ENCODE measurements at places on chromosomes 2 and 18.
A peak's percentile ranks its signal among the peaks of the same experiment; 100 is the strongest.

GRCh38 chr2:71948781-71949536 is 198.7 kb downstream of the CYP26B1 start:
- DNase-seq = no peak

GRCh38 chr2:238308177-238308576 is 12.1 kb upstream of the TRAF3IP1 start:
- no peak for DNase-seq

GRCh38 chr2:26279886-26280285 is 35.1 kb downstream of the HADHB start:
- DNase-seq = no peak

DNA sequence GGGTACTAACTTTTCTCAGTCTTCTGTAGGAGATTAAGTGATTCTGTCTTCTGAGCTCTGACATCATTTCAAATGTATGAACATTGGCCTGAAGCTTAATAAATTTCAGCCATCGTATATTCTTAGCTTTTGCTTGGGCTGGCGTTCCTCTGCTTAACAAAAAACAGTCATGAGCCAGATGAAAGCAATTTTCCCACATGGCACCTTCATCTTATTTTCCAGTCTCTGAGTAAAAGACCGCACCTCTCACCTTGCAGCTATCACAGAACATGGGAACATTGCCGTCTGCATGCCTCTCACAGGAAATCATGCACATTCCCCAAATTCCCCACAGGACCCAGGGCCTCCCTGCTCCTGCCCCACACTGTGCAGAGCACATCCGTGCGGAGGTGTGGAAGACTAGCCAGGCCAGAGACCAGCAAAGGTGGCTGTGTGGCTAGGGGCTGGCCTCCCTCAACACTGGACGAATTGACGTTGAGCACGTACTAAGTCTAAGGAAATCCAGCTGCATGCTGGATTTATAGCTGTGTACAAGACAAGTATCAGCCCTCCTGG is 531.8 kb upstream of the ID2 start:
- DNase-seq = no peak

- DNase-seq = no peak
Observed at GRCh38 chr2:129061069-129061768, 742.6 kb upstream of the HS6ST1 start.

DNA sequence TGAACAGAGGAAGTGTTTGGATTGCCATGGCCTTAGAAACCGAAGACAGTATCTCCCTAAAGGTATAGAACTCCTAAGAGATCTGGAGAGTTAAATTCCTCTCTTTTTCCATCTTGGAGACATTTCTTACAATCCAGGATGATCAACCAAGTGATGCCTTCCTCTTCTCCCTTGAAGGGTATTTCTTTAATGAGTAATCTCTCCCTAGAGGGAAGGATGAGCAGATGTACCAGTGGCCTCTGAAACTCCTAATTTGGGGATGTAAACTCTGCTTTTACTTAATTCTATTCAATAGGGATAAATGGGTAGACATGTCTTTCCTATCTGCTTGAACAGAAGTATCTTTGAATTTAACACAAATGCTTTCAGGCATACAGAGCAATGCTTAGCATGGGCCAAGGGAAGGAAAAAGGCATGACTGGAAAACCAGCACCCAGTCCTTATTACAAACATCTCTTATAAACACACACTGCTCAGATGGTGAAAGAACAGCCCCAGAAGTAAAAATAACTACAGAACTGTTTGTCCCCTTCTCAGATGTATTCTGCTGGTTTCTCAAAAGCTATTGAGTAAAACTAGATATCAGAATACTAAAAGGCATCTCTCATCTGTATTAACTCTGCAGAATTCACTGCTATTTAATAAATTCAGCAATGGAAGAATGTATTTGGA is 4.7 kb upstream of the THNSL2 start:
- no peak for DNase-seq

- no peak for DNase-seq
Observed at GRCh38 chr2:38981003-38981669, 91.5 kb downstream of the ARHGEF33 start.

DNA sequence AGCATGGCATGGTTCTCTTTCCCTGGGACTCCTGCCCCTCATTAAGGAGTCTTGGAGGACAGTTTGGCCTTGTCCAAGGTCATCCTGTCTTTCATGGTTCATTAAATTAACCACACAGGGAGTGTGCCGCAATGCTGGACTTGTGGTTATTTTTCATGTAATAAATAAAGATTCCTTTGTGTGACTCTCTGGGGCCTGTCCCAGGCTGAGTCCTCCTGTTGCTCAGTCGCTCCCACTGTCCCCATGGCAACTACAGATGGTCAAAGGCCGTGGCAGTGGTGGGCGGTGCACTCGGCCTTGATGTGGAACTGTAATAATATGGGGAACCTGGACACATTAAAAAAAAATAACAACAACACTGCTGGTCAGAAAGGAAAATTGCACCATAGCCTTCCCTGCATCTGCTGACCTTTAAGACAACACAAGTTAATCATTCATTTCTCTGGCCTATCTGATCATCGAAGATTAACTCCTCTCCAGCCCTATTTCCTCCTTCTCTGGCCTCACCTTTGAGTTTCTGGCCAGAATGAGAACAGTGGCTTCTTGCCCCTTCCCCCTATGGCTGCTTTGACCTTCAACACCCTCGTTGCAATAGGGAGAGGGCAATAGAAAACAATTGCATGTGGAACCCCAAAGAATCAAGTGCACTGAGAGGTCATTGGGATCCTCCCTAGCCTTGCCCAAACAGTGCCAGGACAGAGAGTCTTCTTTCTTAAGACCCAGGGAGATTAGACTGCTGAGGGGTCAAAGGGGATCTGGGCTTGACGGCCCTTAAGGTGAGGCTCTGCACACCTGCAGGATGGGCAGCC is 44.7 kb downstream of the PSD4 start:
- no peak for DNase-seq

DNA sequence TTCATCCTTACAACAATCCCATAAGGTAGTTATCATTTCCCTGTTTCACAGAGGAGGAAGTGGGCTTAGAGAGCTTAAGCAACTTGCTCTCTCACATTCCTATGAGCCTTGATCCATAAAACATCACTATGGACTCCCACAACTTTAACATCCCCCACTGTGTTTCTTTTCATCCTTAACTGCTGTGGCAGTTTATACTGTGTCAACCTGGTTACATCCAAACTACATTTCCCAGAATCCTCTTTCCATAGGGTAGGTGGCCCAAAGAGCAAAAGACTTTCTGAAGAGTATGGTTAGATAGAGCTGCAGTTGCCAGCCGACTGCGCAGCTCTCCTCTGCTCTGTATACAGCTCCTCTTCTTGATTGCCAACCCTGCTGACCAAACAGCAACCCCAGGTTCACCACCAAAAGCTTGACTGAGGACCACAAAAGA is 22.5 kb downstream of the MAP3K2 start:
- no peak for DNase-seq

GRCh38 chr2:235492850-235493344 is 946 bp upstream of the AGAP1 start:
- no peak for DNase-seq

GRCh38 chr2:60152226-60152833 is 401.1 kb downstream of the BCL11A start:
- DNase-seq = peak; percentile 3

- DNase-seq = no peak
Observed at GRCh38 chr2:48341551-48342133, 188.3 kb upstream of the STON1 start.

- no peak for DNase-seq
Observed at GRCh38 chr2:152019732-152020131, 79.1 kb downstream of the CACNB4 start.

DNA sequence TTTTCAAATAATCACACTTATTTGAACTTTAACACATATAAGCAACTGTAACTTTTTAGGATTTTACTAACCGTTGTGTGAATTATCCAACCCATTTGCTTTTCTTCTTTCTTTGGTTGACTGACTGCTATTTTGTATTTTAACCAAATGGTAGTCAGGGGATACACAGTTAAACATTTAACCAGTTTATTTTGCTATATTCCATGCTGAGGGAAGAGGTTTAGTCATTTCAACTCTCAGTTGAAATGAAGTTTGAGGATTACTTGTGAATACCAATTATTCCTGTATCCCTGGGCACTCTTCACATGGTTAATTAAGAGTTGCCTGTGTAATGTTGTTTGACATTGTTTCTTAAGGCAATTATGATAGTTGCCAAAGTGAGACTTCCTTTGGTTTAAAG is 1.9 kb downstream of the SPAG16 start:
- DNase-seq = no peak

Data from activated CD4-positive, alpha-beta T cell treated with anti-CD3 and anti-CD28 coated beads for 24 hours (primary cell).